Activated T-cell treated with anti-CD3 and anti-CD28 coated beads, Interleukin-2, amount 50 U/mL, for 72 hours (primary cell): ENCODE measurements at places on chromosomes 2 and 18.

DNA sequence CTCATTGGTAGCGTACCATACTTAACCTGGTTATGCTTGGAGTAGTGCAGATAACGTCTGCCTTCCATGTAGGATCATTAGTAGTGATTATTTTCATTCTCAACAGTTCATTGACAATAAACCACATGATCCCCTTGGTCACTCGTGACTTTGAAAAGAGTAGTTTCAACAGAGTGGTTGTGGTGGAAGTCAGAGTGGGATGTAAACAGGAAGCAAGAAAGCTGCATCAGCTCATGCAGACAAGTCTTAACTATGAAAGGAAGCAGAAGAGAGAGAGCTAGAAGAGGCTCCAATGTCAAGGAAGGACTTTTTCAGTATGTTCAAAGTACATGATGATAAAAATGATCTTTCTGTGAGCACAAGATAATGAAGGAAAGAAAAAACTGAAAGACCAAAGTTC lies 287.4 kb downstream of the MBD2 start:
- no peak for DNase-seq

- DNase-seq = no peak
Measured at GRCh38 chr2:134975281-134976009, 56.8 kb downstream of the CCNT2 start.

- DNase-seq = no peak
Measured at GRCh38 chr2:11833601-11834000, 87.2 kb downstream of the LPIN1 start.

- DNase-seq = no peak
Measured at GRCh38 chr2:64101141-64101591, 43.1 kb downstream of the PELI1 start.

DNA sequence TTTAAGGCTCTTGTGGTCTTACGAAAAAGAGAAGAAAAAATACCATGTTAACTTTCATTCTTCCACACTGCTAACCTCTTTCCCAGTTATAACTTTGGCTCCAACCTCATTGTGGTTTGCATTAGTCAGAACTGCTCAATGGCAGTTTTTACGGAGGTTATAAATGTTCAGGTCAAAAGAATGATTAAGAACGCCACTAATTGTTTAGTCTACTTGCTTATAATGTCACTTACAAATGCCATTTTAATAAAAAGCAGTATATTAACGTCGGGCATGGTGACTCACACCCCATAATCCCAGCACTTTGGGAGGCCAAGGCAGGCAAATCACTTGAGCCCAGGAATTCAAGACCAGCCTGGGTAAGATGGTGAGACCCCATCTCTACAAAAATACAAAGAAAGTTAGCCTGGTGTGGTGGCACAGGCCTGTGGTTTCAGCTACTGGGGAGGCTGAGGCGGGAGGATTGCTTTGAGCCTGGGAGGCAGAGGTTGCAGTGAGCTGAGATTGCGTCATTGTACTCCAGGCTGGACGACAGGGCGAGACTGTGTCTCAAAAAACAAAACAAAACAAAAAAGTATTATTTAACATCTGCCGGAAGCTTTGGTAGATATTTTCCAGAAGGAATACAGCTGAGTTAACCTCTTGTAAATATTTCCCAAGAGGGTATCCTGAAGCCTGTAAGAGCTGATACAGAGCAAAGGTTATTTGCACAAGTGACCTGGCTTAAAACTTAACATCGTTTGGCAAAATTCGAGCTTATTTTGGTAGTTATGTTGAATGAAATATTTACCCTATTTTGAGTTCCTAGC lies 5.1 kb downstream of the AGPS start:
- DNase-seq = no peak

DNA sequence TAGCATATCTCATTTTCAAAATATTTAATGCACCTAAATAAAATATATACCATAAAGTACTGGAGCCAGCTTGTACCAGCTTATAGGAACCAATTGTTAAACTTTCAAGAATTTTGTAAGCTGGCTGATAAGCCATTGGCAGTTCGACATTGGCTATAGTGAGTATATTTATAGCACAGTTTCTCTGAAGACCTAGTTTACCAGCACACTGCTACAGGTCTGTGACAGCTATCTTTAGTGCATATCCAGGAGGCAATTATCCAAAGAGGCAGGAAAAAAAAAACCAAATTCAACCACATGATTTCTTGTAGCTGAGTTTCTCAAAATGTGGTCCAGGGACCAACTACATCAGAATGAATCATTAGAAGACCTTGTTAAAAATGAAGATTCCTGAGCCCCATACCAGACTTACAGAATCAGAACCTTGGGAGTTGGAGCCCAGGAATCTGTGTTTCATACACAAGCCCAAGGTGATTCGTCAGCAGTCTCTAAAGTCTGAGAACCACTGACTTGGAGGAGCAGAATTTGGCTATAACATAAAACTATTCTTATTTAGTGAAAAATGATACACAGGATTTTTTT lies 279.0 kb upstream of the NRP2 start:
- no peak for DNase-seq

DNA sequence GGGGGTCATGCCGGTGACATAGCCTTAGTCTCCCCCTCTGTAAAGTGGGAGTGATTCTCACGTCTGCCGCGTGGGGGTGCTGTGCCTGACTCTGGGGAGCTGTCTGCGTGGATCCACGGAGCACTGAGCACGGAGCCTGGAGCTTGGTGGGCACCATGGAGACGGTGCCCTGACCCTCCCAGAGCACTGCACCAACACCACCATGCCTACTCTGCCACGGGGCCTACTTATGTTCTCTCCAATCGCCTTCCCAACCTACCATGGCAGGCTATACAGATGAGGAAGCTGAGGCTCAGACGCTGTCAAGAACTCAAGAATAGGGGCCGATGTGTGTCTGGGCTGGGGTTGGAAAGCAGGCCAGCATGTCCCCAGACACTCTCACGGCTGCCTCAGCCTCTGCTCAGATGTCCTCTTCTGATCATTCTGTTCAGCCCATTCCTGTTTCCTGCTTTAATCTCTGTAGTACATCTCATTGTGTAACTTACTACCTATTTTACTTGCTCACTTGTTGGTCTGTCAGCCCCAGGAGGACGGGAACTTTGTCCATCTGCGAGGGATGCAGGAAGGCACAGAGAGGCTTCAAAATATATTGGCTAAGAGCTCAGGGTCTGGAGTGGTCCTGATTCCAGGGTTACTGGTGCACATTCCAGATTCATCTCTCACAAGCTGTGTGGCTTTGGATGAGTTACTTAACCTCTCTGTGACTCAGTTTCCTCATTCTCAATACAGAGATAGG lies 168.1 kb upstream of the HS6ST1 start:
- DNase-seq = no peak

DNA sequence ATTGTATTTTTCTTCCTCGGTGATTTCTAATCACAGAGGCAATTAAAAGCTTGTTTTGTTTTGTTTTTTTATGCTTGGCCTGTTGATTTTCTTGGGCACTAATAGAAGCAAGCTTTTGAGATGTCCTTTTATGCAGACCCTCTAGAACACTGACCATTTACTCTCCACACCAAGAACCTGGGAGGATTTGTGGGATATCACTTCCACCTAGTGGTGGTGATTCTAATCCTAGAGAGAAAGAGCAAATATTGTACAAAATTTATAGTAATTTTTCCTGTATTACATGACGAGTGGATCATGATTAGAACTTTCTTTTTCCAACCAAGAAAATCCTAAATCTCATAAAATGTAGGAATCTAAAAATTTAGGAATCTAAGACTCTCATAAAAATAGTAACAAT lies 23.4 kb downstream of the NEMP2 start:
- no peak for DNase-seq

- DNase-seq = no peak
Measured at GRCh38 chr2:172826522-172826921, 90.9 kb downstream of the RAPGEF4 start.

- DNase-seq = no peak
Measured at GRCh38 chr2:201327678-201328077, 29.5 kb downstream of the FLACC1 start.

GRCh38 chr2:36060133-36060532 lies 295.4 kb upstream of the CRIM1 start:
- DNase-seq = no peak

- DNase-seq = no peak
Measured at GRCh38 chr18:23542461-23542860, 39.1 kb downstream of the RMC1 start.
